ENCODE measurements at places on chromosomes 13 and 19.

DNA sequence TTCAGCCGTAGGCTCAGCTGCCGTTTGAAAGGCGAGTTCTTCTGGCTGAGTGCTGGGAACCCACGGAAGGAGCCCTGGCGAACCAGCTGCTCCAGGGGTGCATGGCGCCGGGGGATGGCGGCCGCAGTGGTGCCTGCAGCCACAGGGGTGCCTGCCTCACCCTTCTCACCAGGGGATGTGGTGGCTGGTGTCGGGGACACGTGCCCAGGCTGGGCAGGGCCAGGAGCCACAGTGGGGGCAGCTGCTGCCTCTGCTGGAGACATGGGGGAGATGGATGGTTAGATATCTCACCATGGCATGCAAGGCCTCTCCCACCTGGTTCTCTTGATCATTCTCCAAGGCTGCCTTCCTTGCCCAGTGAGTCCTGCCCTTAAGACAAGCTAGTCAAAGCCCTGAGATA lies 17.1 kb downstream of the NUMBL start:
- no peak for DNase-seq

DNA sequence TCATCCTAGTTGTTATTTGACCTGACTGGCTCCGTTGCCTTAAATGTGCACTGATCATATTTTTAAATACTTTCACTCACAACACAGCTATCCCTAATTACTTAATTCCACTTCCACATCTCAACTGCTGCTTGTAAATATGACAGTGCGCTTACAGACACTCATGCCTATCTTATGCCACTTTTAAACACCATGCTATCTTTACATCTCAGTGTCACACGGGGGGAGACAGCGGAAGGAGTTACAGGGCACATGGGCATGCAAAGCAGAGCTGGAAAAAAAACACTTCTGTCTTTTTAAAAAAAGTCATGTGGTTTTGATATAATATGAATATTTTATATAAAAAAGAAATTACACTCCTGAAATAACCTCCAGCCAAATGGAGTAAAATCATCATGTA lies 44.1 kb downstream of the SMAD9 start:
- no peak for DNase-seq

DNA sequence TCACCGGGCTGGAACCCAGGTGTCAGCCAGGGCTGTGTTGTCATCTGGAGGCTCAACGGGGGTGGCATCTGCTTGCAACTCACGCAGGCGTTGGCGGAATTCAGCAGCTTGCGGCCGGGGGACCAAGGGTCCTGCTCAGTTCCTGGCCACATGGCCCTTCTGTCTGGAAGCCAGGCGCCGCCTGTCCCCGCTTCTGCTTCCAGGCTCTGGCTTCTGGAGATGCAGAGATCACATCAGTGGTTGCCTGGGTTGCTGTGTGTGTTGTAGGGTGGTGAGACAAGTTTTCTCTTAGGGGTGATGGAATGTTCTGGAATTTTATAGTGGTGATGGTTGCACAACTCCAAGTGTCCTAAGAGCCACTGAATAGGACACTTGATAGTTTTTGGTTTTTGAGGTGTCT lies 5.0 kb downstream of the ADAT3 start:
- DNase-seq = no peak

DNA sequence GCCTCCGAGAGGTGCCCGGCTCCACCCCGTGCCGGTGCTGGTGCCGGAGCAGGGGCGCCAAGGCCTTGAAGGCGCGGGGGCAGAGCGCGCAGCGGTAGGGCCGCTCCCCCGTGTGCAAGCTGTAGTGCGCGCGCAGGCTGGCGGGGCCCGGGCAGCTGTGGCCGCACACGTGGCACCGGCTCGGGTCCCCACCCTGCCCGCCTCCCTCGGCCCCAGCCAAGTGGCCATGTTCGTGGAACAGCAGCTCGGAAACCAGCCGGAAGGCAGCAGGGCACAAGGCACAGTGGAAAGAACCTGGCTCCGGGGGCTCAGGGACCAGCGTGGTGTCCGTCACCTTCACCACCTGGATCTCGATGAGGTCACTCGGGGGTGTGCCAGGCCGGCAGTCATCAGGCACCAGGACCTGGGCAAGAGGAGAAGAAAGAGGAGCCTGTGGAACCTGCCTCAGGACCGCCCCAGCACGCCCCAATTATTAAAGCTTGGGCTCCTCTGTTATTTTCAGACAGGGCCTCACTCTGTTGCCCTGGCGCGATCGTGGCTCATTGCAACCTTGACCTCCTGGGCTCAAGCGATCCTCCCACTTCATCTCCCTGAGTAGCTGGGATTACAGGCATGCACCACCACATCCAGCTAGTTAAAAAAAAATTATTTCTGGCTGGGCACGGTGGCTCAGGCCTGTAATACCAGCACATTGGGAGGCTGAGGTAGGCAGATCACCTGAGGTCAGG lies 2.0 kb downstream of the ZNF784 start:
- no peak for DNase-seq

GRCh38 chr19:39927076-39927475 lies 7.4 kb downstream of the FCGBP start:
- DNase-seq = no peak

DNA sequence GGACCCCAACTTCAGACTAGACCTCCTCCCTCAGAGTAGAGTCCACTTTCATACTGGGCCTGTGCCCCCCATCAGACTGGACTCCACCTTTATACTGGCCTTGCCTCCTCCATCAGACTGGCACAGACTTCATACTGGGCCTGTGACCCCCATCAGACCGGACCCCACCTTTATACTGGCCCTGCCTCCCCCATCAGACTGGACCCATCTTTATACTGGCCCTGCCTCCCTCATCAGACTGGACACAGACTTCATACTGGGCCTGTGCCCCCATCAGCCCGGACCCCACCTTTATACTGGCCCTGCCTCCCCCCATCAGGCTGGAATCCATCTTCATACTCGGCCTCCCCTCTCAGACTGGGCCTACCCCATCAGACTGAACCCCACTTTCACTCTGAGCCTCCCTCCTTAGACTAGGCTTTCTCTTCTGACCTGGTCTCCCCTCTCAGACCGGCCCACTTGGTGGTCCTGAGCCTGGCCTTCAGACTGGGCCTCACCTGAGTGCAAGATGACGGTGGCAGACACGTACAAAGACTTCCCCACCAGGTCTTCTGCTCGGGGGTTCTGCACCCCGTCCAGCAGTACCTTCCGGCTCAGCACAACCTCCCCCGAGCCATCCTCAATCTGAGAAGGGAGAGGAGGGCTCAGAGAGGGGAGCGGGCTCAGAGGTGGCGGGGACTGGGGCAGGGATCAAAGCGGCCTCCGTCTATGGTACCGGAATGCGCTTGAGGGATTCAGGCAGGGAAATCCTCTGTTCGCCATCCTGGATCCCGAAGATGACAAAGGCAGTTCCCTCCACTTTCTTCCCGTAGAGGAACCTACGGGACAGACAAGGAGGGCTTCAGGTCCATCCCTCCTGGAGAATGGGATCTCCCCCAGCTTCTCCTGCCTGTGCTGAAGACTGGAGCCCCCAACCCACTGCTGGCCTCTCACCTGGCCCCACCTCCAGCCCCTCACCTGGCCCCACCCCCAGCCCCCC lies 7.5 kb downstream of the C3 start:
- no peak for DNase-seq

- peak; percentile 30 for DNase-seq
Observed at GRCh38 chr19:1001538-1002166, 1.4 kb downstream of the GRIN3B start.

DNA sequence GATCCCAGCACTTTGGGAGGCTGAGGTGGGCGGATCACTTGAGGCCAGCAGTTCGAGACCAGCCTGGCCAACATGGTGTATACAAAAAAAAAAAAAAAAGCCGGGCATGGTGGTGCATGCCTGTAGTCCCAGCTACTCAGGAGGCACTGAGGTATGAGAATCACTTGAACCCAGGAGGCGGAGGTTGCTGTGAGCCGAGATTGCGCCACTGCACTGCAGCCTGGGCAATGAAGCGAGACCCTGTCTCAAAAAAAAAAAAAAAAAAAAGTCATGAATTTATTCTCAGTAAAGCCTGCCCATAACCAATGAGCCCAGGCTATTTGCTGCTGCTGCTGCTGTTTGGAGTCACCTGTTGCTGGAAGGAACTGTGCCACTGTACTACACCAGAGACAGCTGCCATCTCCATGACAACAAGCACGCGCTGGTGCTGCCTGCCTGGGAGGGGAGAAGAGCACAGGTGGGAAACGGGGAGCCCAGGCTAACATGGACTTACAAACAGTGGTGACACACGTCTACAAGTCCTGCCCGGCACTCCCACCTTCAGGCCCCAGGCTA lies 11.3 kb downstream of the ZFR2 start:
- no peak for DNase-seq
